ENCODE measurements at places on chromosomes 7 and 10.

- no peak for DNase-seq
Observed at GRCh38 chr7:100446040-100446439, 9.7 kb upstream of the PPP1R35 start.

- DNase-seq: no peak
Observed at GRCh38 chr10:3169271-3169670, 3.3 kb downstream of the PITRM1 start.

DNA sequence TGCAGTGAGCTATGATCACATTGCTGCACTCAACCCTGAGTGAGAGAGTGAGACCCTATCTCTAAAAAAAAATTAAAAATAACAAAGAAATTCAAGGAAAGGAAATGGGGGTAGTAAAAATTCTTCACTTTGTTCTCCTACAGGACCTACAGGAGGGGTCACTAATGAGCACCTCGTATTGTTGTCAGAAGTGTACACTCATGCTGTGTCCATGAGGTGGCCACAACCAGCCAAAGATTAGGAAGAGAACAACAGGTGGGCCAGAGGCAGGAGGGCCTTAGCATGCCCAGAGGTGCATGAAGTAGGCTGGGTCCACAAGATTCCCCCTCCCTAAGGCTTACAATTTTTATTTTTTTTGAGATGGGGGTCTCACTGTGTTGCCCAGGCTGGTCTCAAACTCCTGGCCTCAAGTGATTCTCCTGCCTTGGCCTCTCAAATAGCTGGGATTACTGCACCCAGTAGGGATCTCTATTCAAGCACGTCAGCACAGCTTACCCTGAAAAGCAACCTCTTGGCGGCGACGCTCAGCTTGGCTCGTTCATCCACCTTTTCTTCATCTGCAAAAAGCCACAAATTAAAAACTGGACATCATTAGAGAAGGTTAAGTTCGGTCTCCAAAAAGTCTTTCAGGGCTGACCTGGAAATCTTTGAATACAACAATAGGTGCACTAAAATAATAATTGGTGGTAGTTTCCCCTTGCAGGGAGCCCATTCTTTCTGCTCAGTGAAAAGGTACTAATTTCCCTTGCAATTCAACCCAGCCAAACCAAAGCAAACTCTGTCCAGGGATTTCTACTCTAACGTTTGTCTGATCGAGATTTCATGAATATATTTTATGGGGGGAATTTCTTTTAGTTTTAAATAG lies 104.4 kb downstream of the SVIL start:
- DNase-seq: no peak

GRCh38 chr10:86440874-86441843 lies 74.6 kb upstream of the GRID1 start:
- no peak for DNase-seq

GRCh38 chr7:25481891-25482290 lies 253.6 kb upstream of the NPVF start:
- no peak for DNase-seq

DNA sequence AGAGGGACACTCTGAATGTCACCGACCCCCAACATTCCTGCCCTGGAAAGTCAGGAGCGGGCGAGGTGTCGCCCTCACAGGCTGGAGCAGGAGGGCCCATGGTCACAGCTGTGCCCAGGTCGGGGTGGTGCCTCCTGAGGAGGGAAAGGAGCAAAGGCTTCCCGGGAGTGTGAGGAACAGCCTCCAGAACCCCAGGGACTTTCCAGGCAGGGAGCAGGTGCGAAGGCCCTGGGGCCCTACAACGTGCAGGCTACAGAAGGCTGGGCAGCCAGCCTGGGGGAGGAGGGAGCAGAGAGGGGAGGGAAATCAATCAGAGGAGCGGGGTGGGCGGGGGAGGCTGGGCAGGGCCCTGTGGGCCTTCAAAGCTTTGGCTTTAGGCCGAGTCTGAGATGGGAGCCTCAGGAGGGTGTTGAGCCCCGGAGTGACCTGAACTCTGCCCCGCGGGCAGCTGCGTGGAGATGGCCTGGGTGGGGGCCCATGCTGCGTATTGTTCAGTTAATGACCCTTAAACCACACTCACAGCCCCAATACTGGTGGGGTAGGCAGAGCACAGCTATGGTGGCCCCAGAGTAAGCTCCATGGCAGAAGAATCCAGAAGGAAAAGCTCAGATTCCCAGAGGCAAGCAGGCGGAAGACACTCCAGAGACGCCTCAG lies 44.2 kb upstream of the PPP2R2D start:
- no peak for DNase-seq

DNA sequence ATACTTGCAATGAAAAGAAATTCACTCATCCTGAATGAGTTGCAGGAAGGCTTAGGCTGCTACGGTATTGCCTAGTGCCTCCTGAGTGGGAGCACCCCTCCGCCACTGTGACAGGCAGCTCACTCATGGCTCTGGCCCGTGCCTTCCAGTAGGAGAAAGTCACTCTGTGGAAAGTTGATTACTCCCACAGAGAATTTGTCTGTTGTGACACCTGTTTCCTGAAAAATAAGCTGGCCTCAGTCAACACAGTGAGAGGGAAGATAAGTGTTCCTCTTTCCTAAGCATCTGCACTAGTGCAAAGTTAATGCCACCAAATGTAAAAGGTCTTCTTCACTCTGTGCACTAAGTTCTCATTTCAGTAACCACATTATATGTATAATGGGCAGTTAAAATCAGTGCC lies 158.8 kb upstream of the INHBA start:
- DNase-seq: no peak

DNA sequence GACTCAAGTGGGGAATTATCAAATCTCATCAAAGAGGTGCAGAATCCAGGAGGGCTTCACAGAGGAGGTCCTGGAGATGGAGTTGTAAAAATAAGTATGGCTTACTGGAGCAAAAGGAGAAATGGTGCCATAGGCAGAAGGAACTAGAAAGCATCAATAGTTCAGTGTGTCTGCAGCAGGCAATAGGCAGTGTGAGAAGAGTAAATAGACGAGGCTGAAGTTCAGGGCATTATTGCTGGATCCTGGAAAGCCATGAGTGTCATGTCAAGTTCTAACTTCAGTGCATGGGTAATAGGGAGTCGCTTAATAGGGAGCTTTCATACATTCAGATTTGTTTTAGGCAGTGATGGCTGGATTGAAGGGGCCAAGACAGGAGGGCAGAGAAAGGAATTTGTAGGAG lies 39.3 kb downstream of the CYP26A1 start:
- no peak for DNase-seq

- no peak for DNase-seq
Observed at GRCh38 chr7:110534241-110534931, 556.5 kb upstream of the LRRN3 start.

- no peak for DNase-seq
Observed at GRCh38 chr10:72308320-72308987, 34.7 kb downstream of the DDIT4 start.

DNA sequence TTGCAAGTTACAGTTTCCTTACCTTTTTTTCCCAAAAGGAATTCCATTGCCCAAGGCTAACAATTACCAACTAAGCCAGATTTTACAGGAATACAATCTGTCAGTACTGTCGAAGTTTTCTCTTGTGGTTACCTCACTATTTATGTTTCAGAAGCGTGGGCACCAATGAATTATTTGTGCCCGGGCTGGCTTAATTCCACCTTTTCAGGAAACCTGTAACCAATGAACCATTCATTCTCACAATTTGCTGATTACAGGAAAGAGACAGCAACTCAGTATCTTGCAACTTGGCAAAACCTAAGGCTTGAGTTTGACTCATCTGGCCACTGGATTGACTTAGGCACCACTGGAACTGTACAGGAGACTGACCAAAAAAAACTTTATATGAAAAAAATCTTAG lies 485.6 kb downstream of the INHBA start:
- no peak for DNase-seq

DNA sequence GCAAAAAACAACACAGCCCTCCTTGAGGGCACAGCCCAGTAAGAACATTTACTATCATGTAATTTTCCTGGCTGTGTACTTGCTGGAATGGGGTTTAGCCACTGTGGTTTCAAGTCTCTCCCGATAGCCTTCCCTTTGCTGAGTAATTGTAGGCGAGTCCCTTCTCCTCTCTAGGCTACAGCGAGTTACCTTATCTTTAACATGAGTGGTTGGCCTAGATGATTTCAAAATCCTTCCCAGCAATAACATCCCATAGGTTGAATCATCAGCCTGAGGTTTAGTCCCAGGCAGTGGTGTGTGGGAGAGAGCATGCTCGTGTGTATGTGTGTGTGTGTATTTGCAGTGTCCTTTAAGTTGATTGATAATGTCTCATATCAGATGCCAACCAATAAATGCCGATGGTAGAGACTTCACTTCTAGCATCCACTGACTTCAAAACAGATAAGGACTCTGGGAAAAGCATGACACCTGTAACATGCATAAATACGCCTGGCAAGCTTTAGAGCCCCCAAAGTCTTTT lies 142.9 kb upstream of the ZMIZ1 start:
- no peak for DNase-seq

GRCh38 chr10:35552650-35553342 lies 52.3 kb upstream of the GJD4 start:
- DNase-seq: no peak

GRCh38 chr10:108454224-108454623 lies 1289.7 kb upstream of the SORCS1 start:
- DNase-seq: no peak

- no peak for DNase-seq
Observed at GRCh38 chr10:75902816-75903215, 471.4 kb downstream of the LRMDA start.

- no peak for DNase-seq
Observed at GRCh38 chr10:78524941-78525340, 491.3 kb downstream of the RPS24 start.

- DNase-seq: no peak
Observed at GRCh38 chr10:71836596-71836974, 14.5 kb downstream of the PSAP start.

DNA sequence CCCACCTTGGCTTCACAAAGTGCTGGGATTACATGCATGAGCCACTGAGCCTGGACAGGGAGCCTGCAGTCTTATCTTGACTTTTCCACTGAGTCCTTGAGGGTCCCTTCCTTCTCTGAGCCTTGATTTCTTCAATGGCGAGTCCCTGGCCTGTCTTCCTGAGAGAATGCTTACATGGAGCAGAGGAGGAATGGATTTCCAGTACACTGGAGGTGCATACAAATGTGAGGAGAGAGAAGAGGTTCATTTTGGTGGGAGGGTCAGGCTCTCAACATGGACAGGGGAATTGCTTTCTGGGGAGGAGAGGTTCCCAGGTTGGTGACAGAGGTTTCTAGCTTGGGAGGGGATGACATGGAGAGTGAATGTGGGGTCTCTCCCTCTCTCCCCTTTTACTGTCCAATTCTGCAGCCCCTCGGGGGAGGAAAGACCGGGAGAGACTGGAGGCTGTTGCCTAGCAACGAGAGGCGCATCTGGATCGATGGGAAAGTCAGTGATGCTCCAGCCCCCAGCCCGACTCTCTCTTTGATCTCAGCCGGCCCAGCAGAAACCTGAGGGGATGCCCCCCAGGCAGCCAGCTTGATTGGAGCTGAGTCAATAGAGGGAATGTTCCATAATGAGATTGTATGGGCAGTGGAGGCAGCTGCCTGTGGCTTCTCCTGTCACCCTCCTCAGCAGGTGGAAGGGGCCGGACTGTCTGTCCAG lies 14.8 kb downstream of the SRRM3 start:
- no peak for DNase-seq

DNA sequence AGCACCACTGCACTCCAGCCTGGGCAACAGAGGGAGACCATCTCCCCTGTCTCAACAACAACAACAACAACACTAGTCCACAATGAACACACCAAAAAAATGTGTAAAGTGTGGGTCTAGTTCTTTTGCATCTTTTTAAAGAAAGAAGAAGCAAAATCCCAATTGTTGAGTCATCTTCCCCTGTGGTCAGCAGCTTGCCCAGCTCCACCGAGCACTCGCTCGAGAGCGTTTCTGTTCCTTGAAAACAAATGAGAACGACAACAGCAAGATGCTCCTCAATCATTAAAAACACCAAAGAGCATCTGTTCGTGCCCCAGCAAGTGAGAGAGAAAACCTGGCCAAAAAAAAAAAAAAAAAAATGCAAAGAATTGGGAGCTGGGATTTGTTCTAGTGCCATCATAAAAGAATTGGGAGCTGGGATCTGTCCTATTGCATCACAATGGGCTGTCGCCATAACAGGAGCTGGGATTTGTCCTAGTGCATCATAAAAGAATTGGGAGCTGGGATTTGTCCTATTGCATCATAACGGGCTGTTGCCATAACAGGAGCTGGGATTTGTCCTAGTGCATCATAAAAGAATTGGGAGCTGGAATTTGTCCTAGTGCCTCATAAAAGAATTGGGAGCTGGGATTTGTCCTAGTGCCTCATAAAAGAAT lies 118.1 kb downstream of the PTPRN2 start:
- DNase-seq: no peak

- DNase-seq: no peak
Observed at GRCh38 chr10:110651044-110651958, 7.2 kb downstream of the RBM20 start.

- no peak for DNase-seq
Observed at GRCh38 chr7:117216436-117217069, 106.3 kb downstream of the WNT2 start.

GRCh38 chr7:139777948-139778841 lies at the start of gene HIPK2:
TSS of gene HIPK2 (minus strand) at chr7:139777998. CDS start at chr7:139777623, 375 bp downstream.
- DNase-seq: peak; percentile 37

- no peak for DNase-seq
Observed at GRCh38 chr10:20085115-20085514, 268.9 kb downstream of the PLXDC2 start.

DNA sequence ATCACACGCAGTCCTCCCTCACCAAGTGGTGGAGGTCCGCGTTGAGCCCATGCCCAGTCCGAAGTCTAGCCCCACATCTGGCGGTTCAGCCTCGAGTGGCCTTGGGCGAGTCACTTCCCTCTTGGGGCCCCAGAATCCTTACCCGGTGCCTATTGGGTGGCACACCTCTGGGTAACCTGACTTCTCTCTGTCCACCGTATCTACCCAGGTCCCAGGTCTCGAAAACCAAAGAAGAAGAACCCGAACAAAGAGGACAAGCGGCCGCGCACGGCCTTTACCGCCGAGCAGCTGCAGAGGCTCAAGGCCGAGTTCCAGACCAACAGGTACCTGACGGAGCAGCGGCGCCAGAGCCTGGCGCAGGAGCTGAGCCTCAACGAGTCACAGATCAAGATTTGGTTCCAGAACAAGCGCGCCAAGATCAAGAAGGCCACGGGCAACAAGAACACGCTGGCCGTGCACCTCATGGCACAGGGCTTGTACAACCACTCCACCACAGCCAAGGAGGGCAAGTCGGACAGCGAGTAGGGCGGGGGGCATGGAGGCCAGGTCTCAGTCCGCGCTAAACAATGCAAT lies 4.3 kb downstream of the EN2 start:
- DNase-seq: no peak

All from stimulated activated CD8-positive, alpha-beta memory T cell treated with anti-CD3 and anti-CD28 coated beads, Interleukin-15, amount 100 ng/mL, for 24 hours (primary cell).